ENCODE measurements at places on chromosomes 7 and 10.

DNA sequence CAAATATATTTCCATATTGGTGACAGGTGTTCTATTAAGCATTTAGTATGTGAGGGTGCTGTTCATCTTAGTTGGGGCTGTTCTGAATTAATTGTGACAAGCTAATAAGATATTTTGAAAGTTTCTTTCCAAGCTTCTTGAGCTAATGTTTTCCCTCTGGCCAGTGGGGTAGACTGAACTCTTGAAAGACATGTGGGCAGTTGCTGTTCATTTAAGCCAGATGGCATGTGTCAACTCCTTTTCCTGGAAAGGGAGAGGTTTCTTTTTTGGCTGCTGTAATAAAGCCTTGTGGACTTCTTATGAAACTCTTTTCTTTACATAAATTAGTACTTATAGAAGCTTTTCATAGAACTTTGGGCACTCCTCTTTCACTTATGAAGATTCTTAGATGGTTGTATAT, 21.7 kb downstream of the RAB18 start:
- peak; percentile 65 for DNase-seq

GRCh38 chr7:159011722-159012022, 133.0 kb downstream of the VIPR2 start:
- DNase-seq: no peak

GRCh38 chr10:131926253-131926652, 25.4 kb downstream of the PPP2R2D start:
- DNase-seq: no peak

GRCh38 chr10:79488336-79488735, 24.0 kb upstream of the EIF5AL1 start:
- DNase-seq: peak; percentile 34

GRCh38 chr10:60960031-60960430, 16.0 kb upstream of the RHOBTB1 start:
- no peak for DNase-seq

Data from inflammatory macrophage (primary cell).